Brain (organoid and tissue), 16 donors: ENCODE measurements at places on chromosomes 6 and 20.

DNA sequence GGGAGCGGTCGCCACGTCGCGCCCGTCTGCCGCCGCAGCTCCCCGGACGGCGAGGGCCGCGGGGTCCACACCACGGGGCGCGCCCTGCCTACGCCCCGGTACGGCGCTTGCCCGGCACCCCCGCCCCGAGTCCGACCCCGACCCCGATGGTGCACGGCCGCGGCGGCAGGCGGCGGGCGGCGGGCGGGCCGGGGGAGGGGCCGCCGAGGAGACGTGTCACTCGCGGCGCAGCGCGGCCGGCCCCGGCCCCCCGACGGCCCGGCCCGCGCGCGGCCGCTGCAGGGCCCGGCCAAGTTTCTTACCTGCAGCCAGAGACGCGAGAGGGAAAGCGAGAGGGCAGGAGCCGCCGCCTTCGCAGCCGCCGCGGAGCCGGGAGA is 328 bp downstream of the RRBP1 start:
- no peak for DNase-seq

- peak; percentile 15 for DNase-seq
These were observed 533 bp downstream of the ZFAND3 start for GRCh38 chr6:37819802-37820717.

DNA sequence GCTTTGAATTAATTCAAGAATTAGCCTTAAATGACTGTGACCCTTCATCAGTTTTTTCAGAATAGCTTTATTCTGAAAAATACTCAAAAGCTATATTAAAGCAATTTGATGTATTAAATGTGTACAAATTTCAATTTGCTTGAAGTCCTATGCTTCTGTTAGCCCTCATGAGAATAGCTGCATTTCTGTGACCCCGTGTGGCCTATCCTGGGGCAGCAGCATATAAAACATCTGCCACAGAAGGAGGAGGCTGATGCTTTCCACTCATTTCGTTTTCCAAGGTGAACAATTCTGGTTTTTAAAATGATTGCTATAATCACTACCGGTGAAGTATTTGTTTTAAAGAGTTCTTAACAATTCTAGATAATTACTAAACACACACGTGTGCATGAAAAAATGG is 360.3 kb downstream of the BTBD9 start:
- no peak for DNase-seq

DNA sequence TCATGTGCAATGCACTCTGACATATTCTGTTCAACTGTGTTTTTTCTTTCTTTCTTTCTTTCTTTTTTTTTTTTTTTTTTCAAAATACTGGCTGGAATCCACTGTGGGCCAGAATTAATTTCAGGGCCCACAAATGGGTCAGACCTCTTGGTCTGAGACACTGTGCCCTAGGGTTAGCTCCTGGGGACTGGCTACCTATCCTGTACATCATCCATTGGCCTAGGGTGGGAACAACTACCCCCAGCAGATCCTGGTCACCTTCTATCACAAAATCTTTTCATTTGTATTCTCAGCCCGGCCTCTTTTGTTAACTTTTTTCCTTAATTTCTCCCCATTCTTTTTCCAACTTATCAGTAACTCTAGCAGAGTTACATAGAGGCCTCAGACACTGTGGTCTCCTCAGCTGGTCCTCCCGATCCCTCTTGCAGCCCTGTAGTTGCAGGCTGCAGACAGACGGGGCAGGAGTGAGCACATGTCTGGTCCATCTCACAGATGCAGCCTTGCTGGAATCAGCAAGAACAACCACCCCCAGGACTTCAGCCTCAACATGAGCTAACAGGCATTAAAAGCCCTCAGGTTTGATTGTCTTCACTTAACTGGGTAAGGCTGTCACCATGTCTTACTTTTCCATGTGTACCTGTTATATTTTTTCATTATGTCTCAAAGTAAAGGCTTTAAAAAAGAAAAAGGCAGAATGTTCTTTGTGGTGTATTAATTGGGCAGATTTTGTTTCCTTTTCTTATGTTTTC is 41.3 kb downstream of the TXLNB start:
- peak; percentile 9 for DNase-seq

DNA sequence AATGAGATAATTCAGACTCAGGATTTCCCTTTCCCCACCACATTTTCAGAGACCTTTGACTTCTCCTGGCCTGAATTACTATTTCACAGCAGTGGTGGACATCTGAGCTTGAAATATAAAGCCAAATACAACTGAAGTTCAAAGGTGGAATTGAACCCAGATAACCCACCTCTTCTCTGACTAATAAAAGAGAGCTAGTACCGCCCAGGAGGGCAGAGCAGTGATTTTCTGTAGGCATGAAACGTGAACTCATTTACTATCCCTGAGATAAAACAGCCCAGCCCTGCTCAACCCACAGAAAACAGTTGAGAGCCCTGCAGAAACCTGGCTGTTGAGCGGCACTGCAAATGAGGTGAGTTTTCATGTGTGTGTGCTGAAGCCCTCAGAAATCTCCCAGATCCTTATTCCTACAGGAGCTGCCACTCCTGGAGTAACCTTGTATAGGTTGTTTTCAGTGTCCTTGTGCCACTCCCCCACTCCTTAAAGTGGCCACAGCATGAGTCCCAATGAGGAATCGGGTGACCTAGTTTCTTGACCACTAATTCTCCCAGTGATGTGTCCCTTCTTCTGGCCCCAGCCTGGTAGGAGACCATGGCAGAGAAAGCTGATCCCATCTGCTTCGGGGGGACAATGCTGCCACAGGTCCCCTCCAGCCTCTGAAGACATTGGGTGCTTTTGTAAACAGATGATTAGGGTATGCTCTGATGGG is 99.2 kb downstream of the NOL4L start:
- no peak for DNase-seq

DNA sequence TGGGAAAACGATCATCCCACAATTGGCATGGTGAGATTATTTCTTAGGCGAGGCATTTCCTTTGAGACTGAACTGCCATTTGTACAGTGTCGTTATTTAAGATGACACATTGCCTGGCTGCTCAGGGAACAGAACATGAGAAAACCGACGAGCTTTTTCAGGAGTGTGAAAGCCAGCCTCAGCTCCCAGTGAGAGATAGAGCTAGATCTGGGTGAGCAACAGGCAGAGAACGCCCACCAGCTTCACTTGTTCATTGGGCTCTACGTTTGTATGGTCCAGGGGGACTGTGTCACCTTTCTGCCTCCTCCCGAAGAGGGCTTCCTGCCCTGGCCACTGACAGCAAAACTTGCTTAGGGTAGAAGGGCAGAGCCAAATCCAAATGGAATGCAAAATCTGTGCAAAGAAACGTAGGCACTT is 378.1 kb downstream of the RNGTT start:
- DNase-seq: peak; percentile 93

- DNase-seq: no peak
These were observed 207.5 kb upstream of the ADGRB3 start for GRCh38 chr6:68427630-68428029.

GRCh38 chr6:41672016-41672415 is 33.7 kb downstream of the MDFI start:
- DNase-seq: no peak

- DNase-seq: no peak
These were observed 123.1 kb downstream of the CDKAL1 start for GRCh38 chr6:20657274-20657800.

GRCh38 chr20:44422083-44422482 is 53.6 kb upstream of the TTPAL start:
- DNase-seq: no peak

- no peak for DNase-seq
These were observed 65.1 kb upstream of the PMEPA1 start for GRCh38 chr20:57774951-57775350.

GRCh38 chr20:38790200-38791053 is 15.1 kb upstream of the PPP1R16B start:
- peak; percentile 35 for DNase-seq

GRCh38 chr6:107115695-107116327 is 496 bp upstream of the BEND3 start:
- peak; percentile 74 for DNase-seq

GRCh38 chr6:5315881-5316280 is 54.6 kb downstream of the FARS2 start:
- peak; percentile 59 for DNase-seq

- no peak for DNase-seq
These were observed 45.4 kb downstream of the PANK2 start for GRCh38 chr20:3934624-3935023.

- no peak for DNase-seq
These were observed 32.4 kb upstream of the FBXO9 start for GRCh38 chr6:53032849-53033248.

- DNase-seq: no peak
These were observed 9.5 kb upstream of the MYLK2 start for GRCh38 chr20:31809661-31810060.

GRCh38 chr6:148064406-148065134 is 278.1 kb upstream of the SASH1 start:
- no peak for DNase-seq

DNA sequence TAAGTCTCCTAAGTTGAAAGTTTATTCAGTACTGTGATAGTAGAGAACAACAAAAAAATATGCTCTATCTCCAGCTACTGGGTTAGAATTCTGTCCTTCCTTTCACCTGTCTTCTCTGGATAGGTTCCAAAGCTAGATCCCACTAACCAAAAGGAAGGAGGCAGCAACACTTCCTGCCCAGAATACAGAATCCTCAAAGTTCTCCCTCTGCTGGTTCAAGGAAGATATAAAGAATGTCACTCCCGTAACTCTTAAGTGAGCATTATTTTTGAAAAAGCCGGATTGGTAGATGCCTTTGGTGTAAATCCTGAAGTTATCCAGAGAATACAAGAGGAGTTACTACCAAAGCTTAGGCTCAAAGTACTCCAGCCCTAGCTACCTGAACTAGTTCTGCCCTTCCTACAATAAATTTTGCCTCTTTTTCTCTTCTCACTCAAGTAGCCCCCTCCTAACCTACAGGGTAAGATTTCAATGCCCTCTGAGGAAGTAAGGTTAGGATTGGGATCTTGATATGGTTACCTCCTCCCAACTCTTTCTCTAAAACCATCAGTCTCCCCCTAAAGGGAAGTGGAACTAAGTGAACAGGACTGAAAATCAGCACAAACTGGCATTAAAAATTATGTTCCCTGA is 26.0 kb upstream of the CRIP3 start:
- peak; percentile 70 for DNase-seq

- DNase-seq: no peak
These were observed 156.2 kb downstream of the QKI start for GRCh38 chr6:163570579-163571231.

GRCh38 chr6:97187951-97188350 is 95.1 kb downstream of the MMS22L start:
- no peak for DNase-seq

GRCh38 chr6:65979120-65979519 is 272.1 kb upstream of the EYS start:
- no peak for DNase-seq

DNA sequence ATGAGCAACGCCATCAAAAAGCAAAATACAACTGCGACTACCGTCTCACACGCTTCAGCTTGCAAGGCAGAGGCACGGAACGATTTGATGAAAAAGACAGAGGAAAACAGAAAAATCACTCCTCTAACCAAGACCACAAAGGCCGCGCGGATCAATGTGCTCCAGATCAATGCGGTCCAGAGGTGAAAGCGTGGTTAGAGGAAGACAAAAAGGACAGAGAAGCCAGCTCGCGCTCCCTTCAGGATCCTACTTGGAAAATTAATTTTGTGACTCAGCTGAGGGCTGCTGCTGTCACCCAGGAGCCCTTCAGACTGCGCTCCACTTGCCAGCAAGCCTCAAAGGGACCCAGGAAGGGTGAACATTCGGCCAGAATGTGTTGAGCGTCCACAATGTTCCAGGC is 140.2 kb upstream of the RPS6KA2 start:
- peak; percentile 77 for DNase-seq

DNA sequence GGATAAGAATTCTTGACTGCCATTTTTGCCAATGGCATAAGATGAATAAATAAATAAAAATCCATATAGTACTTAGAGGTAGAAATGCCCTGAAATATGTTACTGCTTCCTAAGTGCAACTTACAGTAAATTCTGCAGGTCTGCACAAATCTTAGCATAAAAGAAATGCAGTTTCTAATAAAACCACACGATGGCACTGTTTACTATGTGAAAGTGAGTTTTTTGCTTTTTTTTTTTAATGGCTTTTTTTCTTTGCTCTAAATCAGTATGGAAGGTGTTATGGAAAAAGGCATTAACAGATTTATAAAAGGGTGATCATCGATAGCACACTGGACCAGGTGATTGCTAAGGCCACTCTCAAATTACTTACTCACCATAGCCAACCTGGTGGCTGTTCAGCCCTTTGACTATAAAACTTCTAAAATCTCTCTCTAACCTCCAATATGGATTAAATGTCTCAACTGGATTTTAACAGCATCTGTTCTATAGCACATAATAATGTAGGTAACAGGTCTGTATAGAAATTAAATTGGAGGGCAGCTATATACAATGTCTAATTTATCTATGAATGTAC is 45.8 kb downstream of the AHI1 start:
- DNase-seq: peak; percentile 66

DNA sequence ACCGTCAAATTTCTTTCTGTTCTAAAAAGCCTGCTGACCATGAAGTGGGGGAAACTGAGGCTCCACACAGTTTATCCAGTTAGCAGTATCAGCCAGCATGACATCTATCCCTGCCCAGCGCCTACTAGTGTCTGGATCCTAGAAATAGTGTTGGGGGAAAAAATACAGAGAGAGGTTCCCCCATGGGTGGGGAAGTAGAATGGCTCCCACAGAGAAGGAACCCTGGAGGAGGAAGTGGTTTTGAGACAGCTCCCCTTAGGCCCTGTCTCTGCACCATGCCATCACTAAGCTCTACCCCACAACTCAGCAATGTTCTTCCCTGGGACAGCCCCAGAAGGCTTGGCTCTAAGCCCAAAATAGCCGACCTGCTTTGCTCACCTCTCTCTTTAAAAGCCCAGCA is 153.4 kb downstream of the MBOAT1 start:
- DNase-seq: no peak

- DNase-seq: peak; percentile 97
These were observed 26.5 kb downstream of the BCKDHB start for GRCh38 chr6:80133020-80133419.

DNA sequence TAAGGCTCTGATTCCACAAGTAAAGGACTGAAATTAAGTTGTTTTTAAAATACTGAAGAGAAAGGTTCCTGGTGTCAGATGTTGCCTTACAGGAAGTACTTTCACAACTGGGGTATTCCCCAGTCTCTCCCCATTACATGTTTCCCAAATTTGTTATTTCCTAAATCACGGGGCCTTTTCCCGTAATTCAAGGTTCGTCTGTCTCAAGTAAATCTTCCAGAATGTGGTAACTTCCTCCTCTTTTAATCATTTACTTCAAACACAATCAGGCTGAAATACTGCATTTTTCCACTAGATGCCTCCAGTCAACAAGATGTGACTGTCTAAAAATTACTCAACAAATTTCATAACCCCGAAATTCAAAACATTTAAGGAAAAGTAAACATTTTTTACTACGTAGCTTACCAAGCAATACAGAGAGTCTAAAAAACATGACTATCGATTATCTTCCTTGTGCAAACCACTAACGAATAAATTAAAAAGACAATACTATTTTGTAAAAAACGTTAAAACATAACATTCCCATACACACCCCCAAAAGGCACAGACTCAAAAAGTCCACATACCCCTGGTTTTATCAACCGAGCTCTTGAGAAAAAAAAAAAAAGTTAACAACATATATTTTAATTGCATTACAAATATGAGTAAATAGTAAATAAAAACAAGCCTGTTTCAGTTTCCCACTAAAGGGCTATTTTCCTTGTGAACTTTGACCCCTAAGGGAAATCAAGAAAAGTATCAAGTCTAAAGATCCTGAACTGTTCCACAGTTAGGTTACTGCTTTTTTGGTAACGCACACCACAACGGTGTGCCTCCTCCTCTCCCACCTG is 1.7 kb downstream of the SOD2 start:
- peak; percentile 72 for DNase-seq
